ENCODE measurements at places on chromosomes 2 and 18.
A peak's percentile ranks its signal among the peaks of the same experiment; 100 is the strongest.

DNA sequence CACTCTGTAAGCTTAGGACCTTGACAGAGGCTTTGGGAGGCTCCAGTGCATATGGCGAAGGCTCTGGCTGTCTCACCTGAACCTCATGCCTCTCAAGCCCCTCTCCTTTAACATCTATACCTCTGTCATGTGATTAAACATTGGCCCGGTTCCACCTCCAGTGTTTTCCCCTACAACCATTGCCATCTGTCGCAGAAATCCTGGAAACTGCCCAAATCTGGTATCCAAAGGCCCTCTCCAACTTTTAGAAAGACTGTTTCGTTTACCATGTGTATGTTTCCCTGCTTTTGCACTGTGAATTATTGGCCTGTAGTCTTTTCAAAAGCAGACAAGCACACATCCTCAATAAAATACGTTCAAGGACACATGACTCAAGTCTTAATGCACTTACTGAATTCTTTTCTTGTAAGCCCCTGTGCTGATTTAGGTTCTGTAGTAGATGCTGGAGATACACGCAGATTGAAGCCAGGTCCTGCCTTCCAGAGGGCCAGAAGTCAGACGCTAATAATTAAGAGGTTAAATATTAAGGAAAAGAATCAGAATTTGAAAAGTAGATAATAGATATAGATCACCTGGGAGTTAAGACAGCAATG, 386.4 kb upstream of the SLC14A2 start:
- DNase-seq = no peak

DNA sequence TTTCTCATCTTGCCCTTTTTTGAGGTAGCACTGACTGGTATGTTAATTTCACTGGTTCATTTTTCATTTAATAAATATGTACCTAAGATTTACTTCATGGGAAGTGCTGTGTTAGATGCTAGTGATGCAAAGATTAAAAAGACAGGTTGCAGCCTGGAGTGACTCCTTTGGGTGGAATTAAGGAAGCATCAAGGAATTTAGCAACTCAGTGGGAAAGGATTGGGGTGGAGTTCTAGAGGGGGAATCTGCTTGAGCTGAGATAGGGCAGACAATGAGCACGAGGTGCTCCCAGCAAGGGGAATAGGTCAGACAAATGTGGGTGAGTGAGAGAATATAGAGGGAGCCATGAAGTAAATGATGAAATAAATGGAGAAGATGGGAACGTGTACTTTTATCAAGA, 57.0 kb downstream of the LYPD6 start:
- DNase-seq = no peak

DNA sequence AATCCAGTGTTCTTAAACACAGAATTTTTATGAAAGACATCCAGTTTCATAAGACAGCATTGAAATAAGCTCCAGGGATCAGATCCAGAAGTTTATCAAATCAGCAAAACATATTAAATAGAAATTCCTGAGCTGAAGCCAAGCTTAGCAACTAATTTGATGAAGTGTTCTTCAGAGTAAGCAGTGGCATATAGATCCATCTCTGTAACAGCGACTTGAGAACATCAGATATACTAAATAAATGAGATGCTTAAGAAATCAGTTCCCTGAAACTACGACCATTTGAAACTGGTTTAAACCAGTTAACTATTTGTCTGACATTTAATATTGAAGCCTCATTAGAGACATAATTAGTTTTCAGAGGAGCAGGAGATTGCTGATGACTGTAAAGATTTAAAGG, 34.1 kb downstream of the PPP1R1C start:
- DNase-seq = no peak

- no peak for DNase-seq
These were observed 50.8 kb downstream of the EPHA4 start for GRCh38 chr2:221521233-221521845.

GRCh38 chr18:58590839-58591238, 38.1 kb downstream of the ALPK2 start:
- no peak for DNase-seq

DNA sequence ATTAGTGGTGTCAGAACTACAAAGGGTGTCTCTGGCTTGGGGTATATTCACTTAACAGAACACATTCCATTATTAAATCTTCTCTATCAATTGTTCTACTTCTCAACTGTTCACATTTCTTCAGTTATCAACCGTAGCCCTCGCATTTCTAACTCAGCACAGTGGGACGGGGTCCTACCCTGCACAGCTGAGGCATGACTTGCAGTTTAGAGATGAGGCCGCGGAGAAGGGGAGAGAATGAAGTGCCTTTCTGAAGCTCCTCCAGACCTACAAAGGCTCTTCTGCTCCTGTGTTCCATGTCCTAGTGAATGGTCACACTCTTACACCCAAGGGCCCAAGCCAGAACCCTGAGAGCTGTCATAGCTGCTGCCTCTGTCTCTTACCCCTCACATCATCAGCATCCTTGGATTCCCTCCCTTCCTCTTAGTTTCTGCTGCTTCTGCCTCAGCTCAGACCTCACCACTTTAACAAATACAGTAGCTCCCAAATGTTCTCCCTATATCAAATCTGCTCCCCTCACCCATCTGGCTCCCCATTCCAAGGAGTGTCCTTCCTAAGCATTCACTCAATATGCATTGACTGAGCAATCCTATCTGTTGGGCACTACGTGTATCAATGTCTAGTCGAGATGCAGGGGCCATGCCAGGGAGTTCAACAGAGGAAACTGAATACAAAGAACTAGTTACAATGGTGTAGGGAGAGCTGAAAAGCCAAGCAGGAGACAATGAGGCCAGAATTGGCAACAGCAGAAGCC, 34.3 kb upstream of the MRPL19 start:
- no peak for DNase-seq

DNA sequence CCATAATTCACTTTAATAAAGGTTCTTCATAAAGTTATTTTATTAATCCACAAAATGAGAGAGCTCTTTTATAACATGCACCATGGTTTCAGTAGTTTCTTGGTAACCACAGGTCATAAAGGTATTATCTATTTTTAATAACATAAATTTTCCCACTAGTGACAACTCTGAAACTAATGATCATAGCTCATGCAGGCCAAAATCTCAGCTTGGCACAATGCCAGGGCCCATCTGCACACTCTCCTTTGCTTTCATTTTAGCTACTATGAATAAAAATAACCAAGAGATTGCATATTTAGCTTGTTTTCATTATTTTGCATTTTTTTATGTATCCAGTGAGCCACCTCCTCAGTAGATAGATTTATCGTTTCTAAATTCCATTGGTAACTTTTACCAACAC, 691.8 kb upstream of the CHAC2 start:
- DNase-seq = no peak

- no peak for DNase-seq
These were observed 97.8 kb downstream of the CSRNP3 start for GRCh38 chr2:165567273-165567672.

GRCh38 chr2:120238728-120239487, 13.7 kb upstream of the RALB start:
- DNase-seq = no peak

GRCh38 chr2:18345848-18346247, 214.6 kb downstream of the RDH14 start:
- no peak for DNase-seq

GRCh38 chr18:77071711-77072292, 60.8 kb downstream of the MBP start:
- DNase-seq = no peak

GRCh38 chr18:79379931-79380815, 15.6 kb upstream of the NFATC1 start:
- no peak for DNase-seq

- no peak for DNase-seq
These were observed 16.4 kb downstream of the SMAD7 start for GRCh38 chr18:48934415-48934722.

DNA sequence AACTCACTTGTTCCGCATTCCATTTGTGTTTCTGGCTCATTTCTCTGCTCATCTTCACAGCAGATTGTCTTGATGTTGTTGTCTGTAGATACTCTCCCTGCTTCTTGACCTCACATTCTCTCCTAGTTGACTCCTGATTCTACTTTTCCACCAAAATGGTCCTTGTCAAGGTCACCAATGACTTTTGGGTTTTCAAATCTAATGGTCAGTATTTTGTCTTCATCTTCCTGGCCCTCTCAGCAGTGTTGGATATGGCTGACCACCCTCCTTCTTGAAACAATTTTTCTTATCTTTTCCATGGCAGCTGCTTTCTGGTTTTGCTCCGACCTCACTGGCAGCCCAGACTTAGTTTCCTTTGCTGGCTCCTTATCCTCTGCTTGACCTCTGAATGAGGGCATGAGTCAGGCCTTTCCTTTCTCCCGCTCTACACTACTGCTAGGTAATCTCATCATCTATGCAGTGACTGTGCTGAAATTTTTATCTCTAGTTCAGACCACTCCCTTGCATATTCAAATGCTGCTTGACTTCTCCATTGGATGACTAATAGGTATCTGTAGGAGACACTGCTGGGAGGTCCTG, 386.6 kb upstream of the SPRED2 start:
- no peak for DNase-seq

GRCh38 chr2:180823546-180824141, 156.8 kb upstream of the UBE2E3 start:
- no peak for DNase-seq

- DNase-seq = peak; percentile 82
These were observed 112.3 kb downstream of the BCL2 start for GRCh38 chr18:63207143-63207790.

GRCh38 chr18:79315596-79315995, 80.1 kb upstream of the NFATC1 start:
- DNase-seq = no peak

DNA sequence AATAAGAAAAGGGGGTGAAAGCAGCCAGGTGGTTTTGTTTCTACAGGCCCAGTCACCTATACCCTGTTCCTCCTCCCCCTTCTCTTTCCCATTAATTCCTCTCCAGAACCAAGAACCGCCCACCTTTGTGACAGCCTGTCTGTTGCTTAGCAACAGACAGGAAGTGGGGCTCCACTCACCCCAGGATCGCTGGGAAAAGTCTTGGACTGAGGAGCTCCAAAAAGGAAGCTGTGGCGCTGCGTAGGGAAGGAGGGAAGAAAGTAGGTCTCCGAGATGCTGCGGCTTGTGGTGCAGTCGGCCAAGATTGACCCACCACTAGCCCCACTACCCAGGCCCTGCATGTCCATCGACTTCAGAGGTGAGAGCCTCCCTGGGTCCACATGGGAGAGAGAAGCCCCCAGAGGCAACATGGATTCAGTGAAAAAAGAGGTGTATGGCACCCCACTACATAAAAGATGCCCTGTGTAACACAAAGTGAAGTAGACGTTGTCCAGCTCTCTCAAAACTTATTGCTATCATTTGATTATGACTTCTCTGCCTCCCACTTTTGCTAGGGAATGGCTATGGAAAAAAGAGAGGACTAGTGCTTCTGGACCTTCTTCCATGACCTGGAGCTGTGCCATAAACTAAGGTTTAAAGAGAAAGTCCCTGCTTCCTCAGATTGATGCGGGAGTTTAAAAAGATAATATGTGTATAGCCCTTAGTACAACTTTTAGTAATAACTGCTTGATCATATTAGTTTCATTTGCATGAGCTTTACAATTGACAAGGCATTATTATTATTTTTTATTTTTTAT, at the start of gene FER1L5:
TSS of gene FER1L5 (plus strand) at position 201 of the 797 bp plus-strand sequence. CDS start at position 274, 73 bp downstream.
- DNase-seq = peak; percentile 12

DNA sequence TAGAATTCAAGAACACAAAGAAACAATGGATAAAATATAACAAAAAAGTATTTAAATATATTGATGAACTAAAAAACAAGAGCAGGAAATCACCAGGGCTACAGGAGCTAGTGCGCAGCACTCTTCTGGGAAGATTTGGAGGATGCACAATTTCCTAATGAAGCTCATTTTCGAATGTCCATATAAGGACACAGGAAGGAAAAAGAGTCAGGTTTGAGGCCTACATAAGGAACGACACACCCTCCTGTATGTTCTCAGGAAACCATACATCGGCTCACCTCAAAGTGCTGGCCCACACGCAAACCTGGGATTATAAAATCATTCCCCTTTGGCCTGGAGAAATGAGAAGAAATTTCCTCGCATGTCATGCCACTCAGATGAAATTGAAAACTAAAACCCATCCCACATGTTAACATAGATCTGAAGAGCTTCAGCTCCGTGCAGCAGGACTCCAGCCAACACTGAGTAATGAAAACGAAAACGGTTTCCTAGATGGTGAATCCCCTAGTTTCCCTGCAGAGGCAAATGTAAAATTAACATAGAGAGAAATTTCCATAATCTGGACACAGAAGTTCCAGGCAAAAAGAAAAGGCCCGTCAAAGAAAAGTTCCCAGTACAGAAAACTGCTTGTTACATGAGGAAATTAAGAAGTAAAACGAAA, 825.8 kb downstream of the SOCS6 start:
- peak; percentile 6 for DNase-seq

- no peak for DNase-seq
These were observed 376.8 kb downstream of the TSN start for GRCh38 chr2:122132147-122132691.

GRCh38 chr18:56258178-56258577, 380.2 kb downstream of the TXNL1 start:
- no peak for DNase-seq

DNA sequence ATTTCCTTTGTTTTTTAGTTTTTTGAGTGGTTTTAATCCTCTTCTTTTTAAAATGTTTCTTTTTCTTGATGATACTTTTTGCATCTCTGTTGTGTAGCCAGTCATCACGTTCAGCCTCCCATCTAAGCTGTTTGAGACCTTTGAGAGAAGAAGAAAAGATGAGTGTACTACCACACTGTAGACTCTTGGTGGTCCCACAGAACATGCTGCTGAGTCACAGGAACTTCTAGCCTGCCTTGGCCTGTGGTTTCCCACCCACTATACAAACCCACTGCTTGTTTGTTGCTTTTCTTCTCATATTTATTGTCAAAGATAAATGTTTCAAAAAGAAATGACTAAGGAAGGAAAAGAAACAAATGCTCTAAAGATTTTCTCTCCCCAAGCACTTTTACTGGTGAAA, 5.5 kb downstream of the CEBPZOS start:
- DNase-seq = no peak

DNA sequence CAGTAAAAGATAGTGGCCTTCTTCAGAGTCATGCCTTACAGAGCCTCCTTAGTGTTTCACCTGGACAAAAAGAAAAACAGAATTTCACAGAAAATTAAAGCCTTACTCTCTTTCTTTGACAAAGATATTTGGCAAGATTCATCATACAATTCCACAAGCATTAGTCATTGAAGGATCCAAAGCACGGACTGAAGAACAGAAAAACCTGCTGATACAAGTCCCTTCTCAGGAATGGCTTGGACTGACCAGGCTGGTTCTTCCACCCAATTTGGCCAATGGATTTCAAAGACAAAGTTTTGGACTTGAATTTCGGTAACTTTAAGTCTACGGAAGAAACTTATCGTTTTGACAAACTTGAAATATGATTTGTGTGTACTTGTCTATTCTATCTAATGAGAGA, 39.1 kb upstream of the GALNT3 start:
- DNase-seq = no peak

GRCh38 chr2:207469451-207469850, 60.3 kb upstream of the CREB1 start:
- DNase-seq = peak; percentile 84

GRCh38 chr18:36130039-36130831, 536 bp downstream of the ELP2 start:
- no peak for DNase-seq

- no peak for DNase-seq
These were observed 641.9 kb downstream of the CNTNAP5 start for GRCh38 chr2:124666976-124667375.

All from NCI-H2081 (cell line).